Mesothelial cell of epicardium (in vitro differentiated cells): ENCODE measurements at places on chromosomes 13 and 19.
A peak's percentile ranks its signal among the peaks of the same experiment; 100 is the strongest.

DNA sequence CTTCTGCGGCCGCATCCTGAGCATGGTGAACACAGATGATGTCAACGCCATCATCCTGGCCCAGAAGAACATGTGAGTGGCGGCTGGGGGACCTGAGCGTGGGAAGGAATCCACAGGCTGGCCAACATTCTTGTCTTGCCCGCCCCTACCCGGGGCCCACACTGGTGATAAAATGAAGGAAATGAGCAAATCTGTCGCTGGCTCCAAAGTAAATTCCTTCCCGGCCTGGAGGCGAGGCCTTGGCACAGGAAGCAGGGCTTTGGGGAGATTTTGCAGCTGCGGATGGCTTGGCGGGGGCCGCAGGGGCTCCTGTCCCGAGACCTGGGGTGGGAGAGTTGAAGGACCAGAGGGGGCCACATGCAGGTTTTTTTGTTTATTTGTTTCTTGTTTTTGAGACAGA is 4.4 kb downstream of the KXD1 start:
- no peaks in the 10 kb centered on the region for H3K27me3 ChIP-seq
- no peak overlapping the region for H3K4me3 ChIP-seq
- H3K36me3 ChIP-seq = peaks cover 16% of the 10 kb centered on the region
- no peak for DNase-seq
- peaks cover 8% of the 10 kb centered on the region for H3K4me1 ChIP-seq
- H3K27ac ChIP-seq = peak overlapping the region; percentile 6

- DNase-seq = no peak
- no peak overlapping the region for H3K4me3 ChIP-seq
- no peak overlapping the region for H3K27ac ChIP-seq
- peaks cover 43% of the 10 kb centered on the region for H3K27me3 ChIP-seq
- no peaks in the 10 kb centered on the region for H3K4me1 ChIP-seq
Measured at GRCh38 chr19:19230999-19231398, 19.2 kb downstream of the NCAN start.

GRCh38 chr13:46339035-46339666 is 47.9 kb downstream of the RUBCNL start:
- H3K36me3 ChIP-seq = peaks cover 4% of the 10 kb centered on the region

- peak; percentile 37 for DNase-seq
- H3K4me3 ChIP-seq = peak within 1 kb of the TSS; percentile 92
- peaks cover 21% of the 10 kb centered on the region for H3K4me1 ChIP-seq
- no peaks in the 10 kb centered on the region for H3K27me3 ChIP-seq
Measured at GRCh38 chr19:57708641-57709361, at the start of gene ZNF154. TSS of gene ZNF154 (minus strand) at chr19:57709204. CDS start at chr19:57708971, 233 bp downstream.

DNA sequence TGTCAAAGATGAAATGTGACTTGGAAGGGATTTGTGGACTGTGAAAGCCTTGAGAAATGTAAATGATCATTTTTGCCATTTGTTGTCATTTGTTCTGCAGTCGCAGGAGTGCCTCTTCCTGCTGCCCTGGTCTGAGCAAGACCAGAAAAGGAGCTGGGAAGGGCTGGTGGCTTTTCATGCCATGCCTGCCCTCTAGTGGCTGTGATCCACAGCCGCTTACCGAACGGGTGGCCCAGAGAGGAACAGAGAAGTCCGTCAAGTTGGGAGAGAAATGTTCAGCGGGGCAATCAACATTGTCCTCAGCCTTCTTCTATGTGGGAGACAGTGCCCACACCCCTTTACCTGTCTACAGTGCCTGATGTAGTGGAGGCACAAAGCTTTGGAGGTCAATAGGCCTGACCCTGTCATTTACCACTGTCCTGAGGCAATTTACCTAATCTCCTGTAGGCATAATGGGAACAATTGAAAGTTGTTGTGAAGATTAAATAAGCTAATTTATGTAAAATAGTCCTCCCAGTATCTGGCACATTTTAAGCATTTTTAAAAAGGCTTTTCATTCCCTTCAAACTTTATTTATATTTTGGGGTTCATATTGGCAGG is 224.5 kb downstream of the B3GLCT start:
- H3K27me3 ChIP-seq = peaks cover 10% of the 10 kb centered on the region
- peak overlapping the region; percentile 19 for H3K27ac ChIP-seq
- no peak overlapping the region for H3K4me3 ChIP-seq
- DNase-seq = peak; percentile 80

GRCh38 chr13:28657784-28658538 is 969 bp upstream of the POMP start:
- peaks cover 2% of the 10 kb centered on the region for H3K36me3 ChIP-seq
- peak overlapping the region; percentile 95 for H3K4me3 ChIP-seq
- DNase-seq = no peak
- no peaks in the 10 kb centered on the region for H3K27me3 ChIP-seq

- no peaks in the 10 kb centered on the region for H3K4me1 ChIP-seq
- no peak overlapping the region for H3K27ac ChIP-seq
- DNase-seq = no peak
- H3K27me3 ChIP-seq = no peaks in the 10 kb centered on the region
- H3K4me3 ChIP-seq = no peak overlapping the region
Measured at GRCh38 chr19:22263121-22263520, 23.1 kb upstream of the ZNF729 start.

GRCh38 chr19:51822325-51822724 is 27.4 kb downstream of the FPR3 start:
- no peak overlapping the region for H3K4me3 ChIP-seq
- H3K36me3 ChIP-seq = no peaks in the 10 kb centered on the region
- DNase-seq = no peak
- H3K4me1 ChIP-seq = no peaks in the 10 kb centered on the region

DNA sequence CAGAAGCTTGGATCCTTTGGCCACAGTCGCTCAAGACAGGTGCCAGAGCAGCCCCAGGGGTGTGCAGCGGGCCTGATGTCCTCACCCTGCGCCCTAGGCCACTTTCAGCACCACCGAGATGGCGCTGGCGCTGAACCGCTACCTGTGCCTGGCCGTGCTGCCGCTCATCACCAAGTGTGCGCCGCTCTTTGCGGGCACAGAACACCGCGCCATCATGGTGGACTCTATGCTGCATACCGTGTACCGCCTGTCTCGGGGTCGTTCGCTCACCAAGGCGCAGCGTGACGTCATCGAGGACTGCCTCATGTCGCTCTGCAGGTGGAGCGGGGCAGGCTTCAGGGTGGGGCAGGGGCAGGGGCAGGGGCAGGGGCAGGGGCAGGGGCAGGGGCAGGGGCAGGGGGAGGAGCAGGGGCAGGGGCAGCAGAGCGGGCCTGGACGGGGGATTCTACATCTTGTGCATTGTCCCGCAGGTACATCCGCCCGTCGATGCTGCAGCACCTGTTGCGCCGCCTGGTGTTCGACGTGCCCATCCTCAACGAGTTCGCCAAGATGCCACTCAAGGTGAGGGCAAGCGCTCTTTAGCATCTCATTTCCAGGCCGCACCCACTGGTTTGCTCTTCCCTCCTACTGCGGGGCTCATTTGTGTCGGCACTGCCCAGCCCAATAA is 69.1 kb downstream of the RYR1 start:
- no peaks in the 10 kb centered on the region for H3K4me1 ChIP-seq
- H3K27ac ChIP-seq = no peak overlapping the region
- no peaks in the 10 kb centered on the region for H3K36me3 ChIP-seq

DNA sequence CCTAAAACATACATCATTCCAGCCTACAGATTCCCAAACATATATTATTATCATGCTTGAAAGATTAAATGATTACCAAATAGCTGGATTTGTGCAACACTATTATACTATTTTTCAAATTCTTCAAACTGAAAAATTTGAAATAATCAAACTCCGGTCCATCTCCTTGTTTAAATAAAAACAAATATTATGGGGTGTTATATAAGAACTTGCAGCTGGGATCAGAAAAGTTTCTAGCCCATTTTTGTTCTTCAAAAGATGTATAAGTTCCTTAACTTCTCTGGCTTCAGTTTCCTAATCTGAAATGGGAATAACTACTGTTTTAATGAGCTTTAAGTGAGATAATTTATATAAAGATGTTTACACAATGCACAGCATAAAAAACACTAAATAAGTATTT is 422.9 kb downstream of the PCDH9 start:
- no peak for DNase-seq
- H3K27me3 ChIP-seq = no peaks in the 10 kb centered on the region
- no peak overlapping the region for H3K27ac ChIP-seq
- H3K4me3 ChIP-seq = no peak overlapping the region
- no peaks in the 10 kb centered on the region for H3K36me3 ChIP-seq

DNA sequence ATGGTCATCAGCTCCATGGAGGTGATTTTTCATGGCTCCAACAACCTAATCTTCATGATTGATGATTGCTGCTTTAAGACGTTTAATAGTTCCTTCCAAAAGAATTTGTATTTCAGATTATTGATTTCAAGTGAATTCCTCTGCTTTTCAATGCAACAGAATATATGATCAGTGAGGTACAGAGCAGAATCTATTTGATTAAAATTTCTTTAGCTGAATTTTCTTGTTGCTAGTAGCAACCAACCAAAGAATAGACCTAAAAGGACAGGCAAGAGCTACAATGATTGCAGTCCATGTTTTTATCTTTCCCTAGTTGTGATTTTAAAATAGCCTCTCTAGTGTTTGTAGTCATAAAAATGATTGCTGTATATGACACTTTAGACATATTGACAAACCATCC is 76.8 kb upstream of the SCEL start:
- H3K27ac ChIP-seq = no peak overlapping the region
- H3K27me3 ChIP-seq = no peaks in the 10 kb centered on the region
